ENCODE measurements at places on chromosomes 7 and 10.

DNA sequence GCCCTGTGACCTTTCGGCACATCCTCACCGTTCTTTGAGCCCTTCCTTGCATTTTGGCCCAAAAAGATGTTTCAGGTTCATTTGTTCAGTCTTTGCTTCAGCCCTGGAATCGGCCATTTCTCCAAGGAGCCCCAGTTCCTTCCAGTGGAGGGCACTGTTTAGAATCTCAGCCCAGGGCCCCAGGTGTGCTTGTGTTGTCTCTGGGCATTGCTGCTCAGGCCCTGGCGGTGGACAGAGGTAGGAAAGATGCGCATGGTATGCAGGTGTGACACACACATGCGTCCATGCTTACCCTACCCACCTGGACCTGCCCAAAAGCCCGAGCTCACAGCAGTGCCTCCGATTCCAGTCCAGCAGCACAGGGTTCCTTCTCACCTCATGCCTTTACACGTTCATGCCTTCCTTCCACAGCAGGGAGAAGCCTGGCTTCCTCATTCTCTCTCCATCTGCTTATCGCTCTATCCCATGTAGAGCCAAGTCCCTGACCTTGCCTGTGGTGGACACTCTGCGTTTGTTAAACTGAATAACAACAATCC lies 70.6 kb downstream of the LHPP start:
- DNase-seq, result no peak

- DNase-seq, result no peak
These were observed 98.8 kb downstream of the PTPN20 start for GRCh38 chr10:47010036-47010435.

DNA sequence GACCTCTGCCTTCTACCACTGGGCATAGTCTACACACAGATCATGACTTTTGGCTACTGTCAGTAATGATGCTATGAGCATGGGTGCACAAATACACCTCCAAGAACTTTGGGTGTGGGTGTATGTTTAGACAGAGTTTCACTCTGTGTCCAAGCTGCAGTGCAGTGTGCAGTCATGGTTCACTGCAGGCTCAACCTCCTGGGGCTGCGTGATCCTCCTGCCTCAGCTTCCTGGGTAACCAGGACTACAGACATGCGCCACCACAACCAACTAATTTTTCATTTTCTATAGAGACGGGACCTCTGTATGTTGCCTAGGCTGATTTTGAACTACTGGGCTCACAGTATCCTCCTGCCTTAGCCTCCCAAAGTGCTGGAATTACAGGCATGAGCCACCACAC lies 194.4 kb downstream of the NSUN6 start:
- no peak for DNase-seq

DNA sequence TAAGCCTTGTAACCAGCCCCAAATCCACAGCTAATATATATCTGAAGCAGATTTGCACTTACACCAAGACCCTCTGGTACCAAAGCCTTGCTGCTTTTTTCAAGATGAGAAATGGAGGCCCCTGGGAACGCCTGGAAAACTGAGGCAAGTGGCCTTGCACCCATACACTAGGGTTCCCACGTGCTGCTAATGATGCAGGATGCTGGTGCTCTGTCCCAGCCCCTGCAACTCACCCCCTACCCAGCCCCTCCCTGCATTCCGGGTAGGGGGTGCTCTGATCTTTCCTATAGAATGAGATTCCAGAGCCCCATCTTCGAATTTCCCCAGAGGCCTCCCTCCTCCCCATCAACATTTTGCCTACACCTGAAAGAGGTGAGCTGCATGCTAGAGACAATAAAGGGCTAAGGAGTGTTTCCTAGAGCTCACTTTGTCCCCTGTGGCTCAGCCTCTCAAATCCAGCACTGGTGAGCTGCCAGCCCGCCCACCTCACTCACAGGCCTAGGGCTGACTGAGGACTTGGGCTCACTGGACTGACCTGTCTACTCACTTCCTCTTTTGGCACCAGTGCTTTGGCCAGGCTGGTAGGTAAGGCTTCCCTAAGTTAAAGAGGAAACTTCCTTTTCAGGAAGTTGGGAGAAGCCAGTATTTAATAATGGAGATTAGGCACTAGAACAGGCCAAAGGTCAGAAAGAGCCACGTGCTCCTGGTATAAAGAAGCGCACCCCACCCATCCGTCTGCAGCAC lies 9.8 kb downstream of the RBP4 start:
- no peak for DNase-seq

GRCh38 chr10:21495002-21495751 lies 30.3 kb downstream of the SKIDA1 start:
- DNase-seq, result no peak

GRCh38 chr10:125816548-125816947 lies 6.5 kb downstream of the UROS start:
- no peak for DNase-seq

GRCh38 chr10:50497758-50498157 lies 126.0 kb downstream of the SGMS1 start:
- no peak for DNase-seq

DNA sequence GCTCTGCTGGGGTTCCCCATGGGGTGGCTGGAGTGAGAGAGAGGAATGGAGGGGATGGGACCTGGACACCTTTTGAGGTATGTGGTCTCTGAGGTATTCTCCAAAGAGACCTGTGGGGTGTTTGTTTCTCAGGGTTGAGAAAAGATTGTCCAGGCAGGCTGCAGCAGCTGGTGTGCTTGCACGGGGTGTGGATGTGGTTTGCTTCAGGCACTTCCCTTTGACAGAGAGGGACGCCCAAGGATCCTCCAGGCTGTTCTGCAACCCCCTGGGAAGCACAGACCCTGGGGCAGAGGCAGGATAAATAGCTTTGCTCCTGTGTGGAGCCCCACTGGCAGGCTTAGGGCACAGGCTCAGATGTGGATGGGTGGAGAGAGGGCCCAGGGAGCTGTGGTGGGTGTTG lies 115.1 kb upstream of the AGK start:
- no peak for DNase-seq

DNA sequence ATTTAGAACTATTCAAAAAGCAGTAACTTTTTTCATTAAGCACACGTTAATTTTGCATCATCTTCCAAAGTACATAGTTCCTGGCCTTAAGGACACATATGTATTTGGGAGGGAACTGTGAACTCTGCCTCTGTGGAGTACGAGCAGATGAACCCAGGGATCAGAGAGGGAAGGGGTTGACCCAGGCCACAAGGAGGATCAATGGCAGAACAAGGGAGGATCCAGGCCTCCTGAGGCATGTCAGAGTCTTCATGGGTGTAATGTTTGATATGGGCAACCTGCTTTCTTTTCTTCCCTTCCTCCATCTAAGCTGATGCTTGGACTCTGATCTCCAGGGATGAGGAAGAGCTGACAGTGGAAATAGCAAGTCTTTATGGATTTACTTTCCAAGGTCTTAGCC lies 164.0 kb downstream of the SH2D4B start:
- no peak for DNase-seq

DNA sequence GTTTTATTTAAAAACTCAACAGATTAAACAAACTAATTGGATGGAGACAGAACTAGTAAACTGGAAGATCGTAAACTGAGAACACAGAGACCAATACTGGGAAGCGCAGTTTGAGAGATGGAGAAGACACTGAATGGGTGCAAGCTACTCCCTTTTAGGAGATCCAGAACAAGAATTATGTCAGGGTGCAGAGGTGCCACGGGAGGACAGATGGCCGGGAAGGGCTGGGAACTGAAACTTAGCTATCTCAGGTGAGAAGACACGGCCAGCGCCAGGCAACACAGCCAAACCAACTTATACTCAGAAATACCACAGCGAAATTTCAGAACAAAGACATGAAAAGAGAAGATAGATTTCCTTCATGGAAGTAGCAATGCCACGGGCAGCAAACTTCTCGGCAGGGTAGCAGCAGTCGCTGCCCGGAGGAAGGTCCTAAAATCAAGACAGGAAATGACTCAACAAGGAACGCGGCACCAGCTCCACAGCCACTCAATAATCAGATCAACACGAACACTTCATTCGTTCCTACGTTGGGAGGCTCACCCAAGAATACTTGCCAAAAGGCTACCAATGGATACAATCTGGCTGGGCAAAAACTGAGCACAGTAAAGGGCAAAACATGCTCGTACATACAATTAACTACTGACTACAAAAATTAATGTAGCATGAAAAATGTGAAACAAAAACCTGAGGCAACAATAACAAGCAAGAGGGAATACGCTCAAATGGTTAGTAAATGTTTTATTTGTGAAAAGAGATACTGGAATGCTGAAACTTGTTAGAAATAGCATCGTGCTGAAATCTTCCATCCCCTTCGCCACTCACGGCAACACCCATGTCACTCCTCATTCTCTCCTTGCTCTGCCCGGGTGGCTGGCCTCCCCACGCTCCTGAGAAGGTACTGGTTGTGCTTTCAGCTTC lies 2.2 kb upstream of the LRRC27 start:
- no peak for DNase-seq
